ENCODE measurements at places on chromosomes 11 and 22.
A peak's percentile ranks its signal among the peaks of the same experiment; 100 is the strongest.

- no peak for DNase-seq
These were observed 1323.8 kb downstream of the BRD1 start for GRCh38 chr22:48503876-48504275.

DNA sequence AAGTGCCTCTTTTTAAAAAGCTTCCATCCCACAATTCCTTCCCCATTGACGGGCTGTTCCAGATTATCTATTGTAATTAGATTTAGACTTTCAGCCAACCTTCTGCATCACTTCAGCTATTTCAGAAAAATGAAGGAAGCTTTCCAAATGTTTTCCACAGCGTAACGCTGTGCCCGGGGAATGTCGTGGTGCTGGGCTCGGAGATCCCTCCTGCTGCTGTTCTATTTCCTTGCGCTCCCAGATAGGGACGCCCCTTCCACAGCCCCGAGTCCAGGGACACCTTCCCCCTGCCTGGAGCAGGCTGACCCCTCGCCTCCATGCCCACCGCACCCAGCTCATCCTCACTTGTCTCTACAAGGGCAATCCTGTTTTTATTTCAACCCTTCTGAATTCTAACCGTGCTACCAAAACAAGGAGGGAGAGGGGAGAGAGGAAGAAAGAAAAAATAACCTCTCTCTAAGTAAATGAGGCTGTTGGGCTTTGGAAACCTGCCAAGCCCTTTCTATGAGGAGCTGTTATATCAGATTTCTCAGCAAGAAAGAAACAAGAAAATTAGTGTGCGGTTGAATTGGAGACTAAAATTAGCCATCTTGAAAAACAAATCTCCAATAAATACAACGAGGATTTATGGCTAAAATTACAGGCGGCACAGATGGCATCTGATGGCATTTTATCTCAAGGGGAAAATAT lies 366.9 kb downstream of the BRD1 start:
- no peak for DNase-seq

DNA sequence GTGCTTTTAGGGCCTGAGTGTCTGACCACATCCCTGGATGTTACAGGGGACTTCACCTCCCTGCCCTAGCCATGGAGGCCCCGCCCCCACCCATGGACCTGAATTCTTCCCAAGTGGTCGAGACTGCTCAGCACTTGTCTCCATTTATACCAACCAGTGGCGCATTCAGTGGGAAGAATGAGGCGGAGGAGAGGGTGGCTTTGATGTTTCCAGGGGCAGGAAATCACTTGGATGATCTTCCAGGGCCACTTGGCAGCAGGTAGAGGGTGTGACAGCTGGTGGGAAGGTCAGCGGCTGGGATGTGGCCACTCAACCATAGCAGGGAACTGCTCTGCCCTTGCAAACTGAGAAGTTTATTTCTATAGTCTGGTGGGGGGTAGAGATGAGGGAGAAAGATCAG lies 155.1 kb upstream of the BLID start:
- no peak for DNase-seq

DNA sequence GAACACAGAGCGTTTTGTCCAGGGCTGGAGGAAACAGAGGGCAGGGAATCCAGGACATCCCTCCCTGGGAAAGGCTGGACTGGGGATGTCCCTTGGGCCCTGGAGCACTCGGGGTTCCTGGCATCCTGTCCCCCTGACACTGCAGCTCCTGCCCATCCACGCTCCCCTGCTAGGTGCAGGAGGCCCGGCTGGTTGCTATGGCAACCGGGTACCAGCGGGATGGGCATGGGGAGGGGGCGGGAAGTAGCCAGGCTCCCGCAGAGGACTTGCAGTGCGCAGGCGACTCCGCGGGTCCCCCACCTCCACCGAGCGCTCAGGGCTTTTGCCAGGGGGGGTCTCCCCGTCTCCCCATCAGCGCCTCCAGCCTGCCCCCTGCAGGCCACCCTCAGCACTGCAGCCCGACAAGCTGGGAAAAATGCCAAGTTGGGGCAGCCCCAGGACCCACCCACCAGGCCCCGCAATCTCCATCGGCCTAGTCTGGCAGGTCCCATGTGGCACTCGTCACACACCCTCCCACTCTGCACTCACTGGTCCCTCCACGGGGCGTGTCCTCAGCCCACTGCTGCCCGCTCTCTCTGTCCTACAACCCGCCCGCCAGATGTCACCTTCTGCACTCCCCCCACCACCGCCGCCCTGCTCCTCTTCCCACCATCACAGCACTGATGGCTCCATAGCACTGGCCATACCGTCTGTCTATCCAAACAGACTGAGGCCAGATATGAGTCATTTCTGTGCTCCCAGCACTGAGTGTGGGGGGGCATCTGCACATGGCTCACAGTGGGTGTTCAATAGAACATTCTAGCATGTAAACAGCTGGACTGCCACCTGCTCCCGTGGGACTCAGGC lies 31.5 kb downstream of the KIAA0930 start:
- peak; percentile 68 for DNase-seq

GRCh38 chr22:23058063-23058462 lies 12.3 kb upstream of the GNAZ start:
- DNase-seq: no peak

GRCh38 chr11:114183044-114183511 lies 113.1 kb upstream of the NNMT start:
- no peak for DNase-seq

GRCh38 chr11:11441091-11441490 lies 88.0 kb upstream of the CSNK2A3 start:
- DNase-seq: no peak

GRCh38 chr22:17501679-17502285 lies 61.5 kb upstream of the SLC25A18 start:
- DNase-seq: no peak

GRCh38 chr11:61343792-61344745 lies 11.0 kb downstream of the TKFC start:
- DNase-seq: no peak

GRCh38 chr22:17217179-17217578 lies 2.1 kb downstream of the ADA2 start:
- no peak for DNase-seq

DNA sequence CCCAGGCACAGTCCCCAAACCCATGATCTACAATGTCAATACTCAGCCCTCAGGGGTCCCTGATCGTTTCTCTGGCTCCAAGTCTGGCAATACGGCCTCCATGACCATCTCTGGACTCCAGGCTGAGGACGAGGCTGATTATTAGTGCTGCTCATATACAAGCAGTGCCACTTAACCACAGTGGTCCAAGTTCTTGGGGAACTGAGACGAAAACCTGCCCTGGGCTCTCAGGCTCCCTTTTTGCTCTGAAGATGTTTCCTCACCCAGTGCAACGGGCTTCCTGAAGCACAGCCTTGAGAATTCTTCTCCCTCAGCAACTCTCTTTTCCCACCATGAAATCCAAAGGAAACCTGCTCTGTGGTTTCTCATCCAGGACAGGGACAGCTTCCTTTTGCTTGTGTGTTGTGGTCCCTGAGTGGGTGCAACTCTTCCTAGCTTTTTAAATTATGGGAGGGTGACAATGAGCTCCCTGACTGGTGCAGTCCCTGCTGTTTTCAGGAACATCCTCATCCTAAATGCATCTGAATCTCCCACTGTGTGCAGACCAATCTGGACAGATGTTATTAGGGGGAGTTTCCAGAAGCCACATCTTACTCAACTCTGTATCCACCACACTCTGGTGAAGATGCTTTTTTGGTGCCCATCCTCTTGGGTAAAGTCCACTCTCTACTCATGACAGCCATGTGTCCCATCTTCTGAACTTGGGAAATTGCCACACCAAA lies 30.6 kb upstream of the IGLL5 start:
- DNase-seq: no peak

GRCh38 chr11:64185175-64185692 lies 737 bp upstream of the STIP1 start:
- peak; percentile 90 for DNase-seq

DNA sequence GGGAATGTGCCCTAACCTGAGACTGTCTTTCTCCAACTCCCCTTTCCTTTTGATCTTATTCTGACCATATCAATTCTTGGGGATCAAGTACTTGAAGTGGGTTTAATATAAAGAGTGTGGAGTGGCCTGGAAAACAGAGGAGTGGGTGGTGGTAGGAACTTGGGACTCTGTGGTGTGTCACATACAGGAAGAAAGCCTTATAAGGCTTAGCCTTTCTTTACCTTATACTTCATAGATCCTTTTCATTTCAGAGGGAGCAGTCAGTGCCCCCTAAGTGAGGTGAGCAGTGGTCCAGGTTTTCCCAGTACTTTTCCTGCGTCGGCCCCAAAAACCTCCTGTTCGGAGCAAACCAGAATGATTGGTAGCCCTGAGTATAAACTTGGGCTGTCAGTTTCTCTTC lies 486 bp downstream of the OOSP1 start:
- DNase-seq: no peak

GRCh38 chr11:17719028-17719937 lies at the start of gene MYOD1:
MYOD1 (plus strand) TSS chr11:17719571; CDS start chr11:17719783, 212 bp downstream.
- DNase-seq: no peak

DNA sequence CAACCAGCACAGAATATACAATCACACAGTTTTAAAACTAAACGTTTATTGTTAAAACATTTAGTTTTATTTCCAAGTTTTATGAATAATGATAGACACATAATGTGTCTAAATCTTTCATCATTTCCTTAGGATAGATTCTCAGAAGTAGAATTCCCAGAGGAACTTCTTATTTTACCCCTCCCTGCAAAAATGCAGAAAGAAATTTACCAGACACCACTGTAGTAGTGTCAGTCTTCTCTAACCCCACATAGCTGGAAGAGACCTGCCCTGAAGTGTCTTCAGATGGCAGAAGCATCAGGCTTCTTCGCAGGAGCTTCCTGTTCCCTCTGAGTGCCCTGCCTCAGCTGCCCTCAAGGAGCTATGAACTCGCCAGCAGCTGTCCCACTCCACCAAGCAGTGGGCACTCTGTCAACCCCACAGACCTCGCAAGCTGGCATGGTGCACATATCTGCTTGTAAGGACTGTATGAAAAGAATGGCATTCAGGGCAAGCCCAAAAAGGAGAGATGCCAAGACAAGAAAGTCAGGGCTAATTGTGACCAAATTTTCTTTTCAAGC lies 28.5 kb upstream of the PAK1 start:
- DNase-seq: no peak

DNA sequence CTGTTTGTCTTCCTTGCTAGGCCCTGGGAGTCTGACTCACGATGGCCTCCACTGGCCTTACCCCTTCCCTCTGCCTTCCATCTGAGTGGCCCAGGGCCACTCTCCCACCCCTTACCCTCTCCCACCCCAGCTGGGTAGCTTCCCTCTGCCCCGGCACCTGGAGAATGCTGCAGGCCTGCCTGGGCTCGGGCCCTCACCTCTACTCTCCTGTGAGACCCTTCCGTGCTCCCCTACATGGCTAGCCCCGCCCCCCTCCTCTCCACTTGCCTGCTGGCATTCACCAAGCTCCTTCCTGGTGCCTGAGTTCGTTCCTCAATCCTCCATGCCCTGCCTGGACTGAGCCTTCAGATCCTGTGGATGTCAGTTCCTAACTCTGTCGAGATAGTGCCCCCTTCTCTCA lies 8.7 kb downstream of the RAB36 start:
- no peak for DNase-seq

DNA sequence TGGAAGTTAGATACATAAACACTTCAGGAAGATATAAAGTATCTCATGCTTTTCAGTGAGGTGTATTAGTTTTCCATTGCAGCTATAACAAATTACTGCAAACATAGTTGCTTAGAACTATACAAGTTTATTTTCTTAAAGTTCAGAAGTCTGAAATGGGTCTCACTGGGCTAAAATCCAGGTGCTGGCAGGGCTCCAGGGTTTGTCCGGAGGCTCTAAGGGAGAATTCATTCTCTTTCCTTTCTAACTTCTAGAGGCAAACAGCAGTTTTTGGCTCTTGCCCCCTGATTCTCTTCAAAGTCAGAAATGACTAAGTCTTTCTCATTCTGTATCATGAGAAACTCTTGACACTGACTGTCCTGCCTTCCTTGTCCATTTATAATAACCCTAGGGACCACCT lies 138.8 kb downstream of the AASDHPPT start:
- DNase-seq: no peak

GRCh38 chr22:19857382-19857781 lies 2.7 kb upstream of the GNB1L start:
- no peak for DNase-seq

DNA sequence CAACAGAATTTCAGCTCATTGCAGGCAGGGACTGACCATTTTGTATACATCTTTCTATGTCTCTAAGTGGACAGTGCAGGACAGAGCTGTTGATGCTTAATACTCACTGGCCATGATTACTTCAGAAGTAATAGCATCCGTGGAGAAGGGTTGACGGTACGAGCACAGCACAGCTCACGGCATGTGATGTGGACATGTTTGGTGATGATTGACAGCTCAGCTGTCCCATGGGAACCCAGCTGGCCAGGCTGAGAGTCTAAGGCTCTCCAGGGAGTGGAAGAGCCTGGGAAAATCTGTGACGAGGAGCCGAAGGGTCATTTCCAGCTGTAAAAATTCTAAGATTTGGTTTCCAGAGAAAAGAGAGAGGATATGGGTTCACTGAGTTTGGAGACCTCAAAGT lies 198.2 kb downstream of the SNX19 start:
- no peak for DNase-seq

DNA sequence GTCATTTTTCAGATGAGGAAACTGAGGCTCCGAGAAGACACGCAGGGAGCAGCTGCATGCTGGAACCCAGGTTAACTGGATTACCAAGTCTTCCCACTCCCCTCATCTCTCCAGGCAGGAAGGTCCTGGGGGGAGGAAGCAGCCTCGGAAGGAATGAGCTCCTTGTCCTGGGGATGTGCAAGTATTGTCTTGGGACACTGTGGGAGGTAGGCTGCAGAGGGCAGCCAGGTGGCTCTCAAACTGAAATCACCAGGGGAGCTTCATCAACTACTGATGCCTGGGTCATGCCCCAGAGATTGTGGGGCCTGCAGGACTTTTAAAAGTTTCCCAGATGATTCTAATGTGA lies 7.6 kb downstream of the GDPD5 start:
- no peak for DNase-seq

- peak; percentile 60 for DNase-seq
These were observed 34.6 kb downstream of the APOL5 start for GRCh38 chr22:35752006-35752862.

GRCh38 chr11:413120-414081 lies 1.4 kb downstream of the SIGIRR start:
- no peak for DNase-seq

All from dermis microvascular lymphatic vessel endothelial cell (primary cell).